ENCODE measurements at places on chromosomes 5 and 9.

DNA sequence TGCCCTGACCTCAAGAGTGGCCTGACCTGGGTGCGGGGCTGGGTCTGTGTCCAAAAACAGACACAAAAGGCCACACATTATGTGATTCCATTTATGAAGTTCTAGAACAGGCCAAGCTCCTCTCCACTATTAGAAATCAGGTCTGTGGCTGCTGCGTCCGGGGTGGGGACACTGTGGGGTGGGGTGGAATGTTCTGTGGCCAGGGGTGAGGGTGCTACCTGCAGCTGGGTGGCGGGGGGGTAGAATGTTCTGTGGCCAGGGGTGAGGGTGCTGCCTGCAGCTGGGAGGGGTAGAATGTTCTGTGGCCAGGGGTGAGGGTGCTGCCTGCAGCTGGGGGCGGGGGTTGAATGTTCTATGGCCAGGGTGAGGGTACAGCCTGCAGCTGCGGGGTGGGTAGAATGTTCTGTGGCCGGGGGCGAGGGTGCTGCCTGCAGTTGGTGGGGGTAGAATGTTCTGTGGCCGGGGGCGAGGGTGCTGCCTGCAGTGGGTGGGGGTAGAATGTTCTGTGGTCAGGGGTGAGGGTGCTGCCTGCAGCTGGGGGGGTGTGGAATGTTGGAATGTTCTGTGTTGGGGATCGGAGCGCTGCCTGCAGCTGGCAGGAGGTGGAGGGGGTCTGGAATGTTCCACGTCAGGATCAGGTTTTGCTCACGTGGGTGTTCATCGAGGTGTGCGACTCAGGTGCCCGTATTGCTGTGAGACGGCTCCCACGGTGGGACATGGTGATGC lies 8.3 kb downstream of the LCN12 start:
- DNase-seq = no peak
- no peaks in the 10 kb centered on the region for H3K36me3 ChIP-seq
- H3K4me3 ChIP-seq = no peak overlapping the region
- H3K27me3 ChIP-seq = no peaks in the 10 kb centered on the region
- H3K27ac ChIP-seq = no peak overlapping the region

DNA sequence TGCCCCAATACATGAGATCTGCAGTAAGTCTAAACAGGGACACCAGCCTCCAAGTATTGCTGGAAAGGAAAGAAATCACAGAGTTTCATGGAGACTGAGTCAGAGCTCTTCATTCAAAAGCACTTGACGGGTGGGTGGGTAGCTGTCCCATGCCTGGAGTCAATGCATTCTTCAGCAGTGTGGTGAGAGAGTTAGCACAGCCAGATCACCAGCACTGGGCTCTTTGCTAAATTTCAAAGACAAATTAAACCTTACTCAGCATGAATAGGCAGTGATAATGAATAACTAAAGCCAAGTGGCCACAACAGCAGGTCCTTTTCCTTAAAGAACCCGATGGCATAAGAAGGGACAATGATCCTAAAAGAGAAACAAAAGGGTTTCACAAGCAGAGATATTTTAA lies 192.4 kb downstream of the ACTL7B start:
- H3K4me3 ChIP-seq = no peak overlapping the region
- no peaks in the 10 kb centered on the region for H3K4me1 ChIP-seq
- no peaks in the 10 kb centered on the region for H3K36me3 ChIP-seq
- H3K27me3 ChIP-seq = no peaks in the 10 kb centered on the region
- DNase-seq = no peak
- H3K27ac ChIP-seq = no peak overlapping the region

DNA sequence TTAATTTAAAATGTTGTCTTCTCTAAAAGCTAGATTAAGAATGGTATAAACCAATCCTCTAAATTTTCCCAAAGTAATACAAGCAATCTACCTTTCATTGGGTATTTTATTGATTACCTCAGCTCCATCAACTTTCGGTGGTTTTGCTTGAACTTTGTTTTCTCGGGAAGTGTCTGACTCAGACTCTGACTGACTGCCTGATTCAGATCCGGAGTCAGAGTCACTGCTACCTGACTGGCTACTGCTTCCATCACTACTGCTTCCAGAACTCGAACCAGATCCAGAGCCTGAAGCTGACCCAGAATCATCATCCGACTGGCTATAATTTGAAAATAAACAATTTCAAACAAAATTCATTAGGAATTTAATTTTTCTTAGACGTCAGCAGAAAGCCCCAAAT lies 24.0 kb downstream of the CHD1 start:
- H3K36me3 ChIP-seq = peaks cover 64% of the 10 kb centered on the region
- H3K4me3 ChIP-seq = no peak overlapping the region
- no peaks in the 10 kb centered on the region for H3K27me3 ChIP-seq
- DNase-seq = no peak
- no peak overlapping the region for H3K27ac ChIP-seq

GRCh38 chr9:35605351-35606137 lies 482 bp downstream of the TESK1 start:
- H3K36me3 ChIP-seq = peaks cover 14% of the 10 kb centered on the region
- H3K27me3 ChIP-seq = no peaks in the 10 kb centered on the region

Measured in endodermal cell (in vitro differentiated cells).